Omental fat pad (tissue), 4 donors: ENCODE measurements at places on chromosomes 1 and 21. TPM values are rescaled to one million over a fixed set of nuclear protein-coding genes. Genes with fewer than 3 reads are reported as not detected.

DNAI4 gene
- 3.3 TPM for total RNA-seq

GRCh38 chr1:90457985-90458384 is 259.1 kb downstream of the BARHL2 start:
- DNase-seq, result no peak

DNA sequence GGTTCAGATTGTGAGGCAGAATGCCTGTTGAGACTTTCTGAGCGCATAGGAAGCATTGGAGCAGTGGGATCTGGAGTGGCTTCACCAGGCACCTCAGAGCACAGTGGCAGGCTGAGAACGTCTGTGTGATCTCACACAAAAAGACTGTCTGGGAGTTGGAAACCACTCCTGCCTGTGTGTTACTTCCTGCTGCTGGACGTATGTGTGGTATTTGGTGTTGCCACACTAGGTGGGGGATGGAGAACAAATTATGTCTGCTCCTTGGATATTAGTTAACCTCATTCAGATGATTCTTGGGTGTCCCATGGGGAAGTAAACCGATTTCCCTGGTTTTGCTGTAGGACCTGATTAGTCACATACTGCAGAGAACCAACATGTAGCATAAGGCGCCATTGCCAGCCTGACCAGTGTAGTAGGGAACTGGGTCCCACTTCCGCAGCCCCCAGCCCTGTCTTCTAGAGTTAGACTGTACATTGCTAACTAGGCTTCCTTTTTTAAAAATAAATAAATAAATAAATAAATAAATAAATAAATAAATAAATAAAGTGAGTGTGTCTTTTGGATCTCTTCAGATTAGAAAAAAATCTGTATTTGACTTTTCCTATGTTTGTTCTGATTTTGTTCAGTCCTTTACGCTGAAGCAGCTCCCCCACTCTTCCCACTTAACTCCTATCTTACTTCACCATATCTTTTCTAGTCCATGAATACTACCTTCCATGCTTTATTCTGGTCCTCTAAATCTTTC is 26.9 kb downstream of the UCK2 start:
- no peak for DNase-seq

GRCh38 chr21:26563856-26564503 is 9.1 kb downstream of the CYYR1 start:
- no peak for DNase-seq
